ENCODE measurements at places on chromosomes 13 and 19. TPM values are rescaled to one million over a fixed set of nuclear protein-coding genes. Genes with fewer than 3 reads are reported as not detected.

DNA sequence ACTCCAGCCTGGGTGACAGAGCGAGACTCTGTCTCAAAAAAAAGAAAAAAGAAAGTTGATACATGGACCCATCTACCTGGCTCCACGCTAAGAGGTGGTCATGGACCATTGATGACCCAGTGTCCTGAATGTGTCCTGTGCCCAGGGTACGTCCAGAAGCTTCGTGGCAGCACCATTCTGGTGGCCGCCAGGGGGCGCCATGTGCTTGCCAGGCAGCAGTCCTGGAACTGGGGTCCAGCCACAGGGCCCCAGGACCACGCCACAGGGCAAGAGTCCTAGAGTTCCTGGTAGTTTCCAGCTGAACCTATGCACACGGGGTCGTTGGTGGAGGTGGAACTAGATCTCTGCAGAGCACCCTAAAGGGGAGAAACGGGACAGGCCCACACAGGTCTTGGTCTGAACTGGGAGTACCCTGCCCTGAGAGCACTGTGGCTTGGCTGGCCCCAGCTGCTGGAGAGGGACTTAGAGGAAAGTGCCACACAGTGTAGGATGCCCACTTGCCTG, 19.9 kb upstream of the FBXO27 start:
- peak; percentile 68 for DNase-seq

DNA sequence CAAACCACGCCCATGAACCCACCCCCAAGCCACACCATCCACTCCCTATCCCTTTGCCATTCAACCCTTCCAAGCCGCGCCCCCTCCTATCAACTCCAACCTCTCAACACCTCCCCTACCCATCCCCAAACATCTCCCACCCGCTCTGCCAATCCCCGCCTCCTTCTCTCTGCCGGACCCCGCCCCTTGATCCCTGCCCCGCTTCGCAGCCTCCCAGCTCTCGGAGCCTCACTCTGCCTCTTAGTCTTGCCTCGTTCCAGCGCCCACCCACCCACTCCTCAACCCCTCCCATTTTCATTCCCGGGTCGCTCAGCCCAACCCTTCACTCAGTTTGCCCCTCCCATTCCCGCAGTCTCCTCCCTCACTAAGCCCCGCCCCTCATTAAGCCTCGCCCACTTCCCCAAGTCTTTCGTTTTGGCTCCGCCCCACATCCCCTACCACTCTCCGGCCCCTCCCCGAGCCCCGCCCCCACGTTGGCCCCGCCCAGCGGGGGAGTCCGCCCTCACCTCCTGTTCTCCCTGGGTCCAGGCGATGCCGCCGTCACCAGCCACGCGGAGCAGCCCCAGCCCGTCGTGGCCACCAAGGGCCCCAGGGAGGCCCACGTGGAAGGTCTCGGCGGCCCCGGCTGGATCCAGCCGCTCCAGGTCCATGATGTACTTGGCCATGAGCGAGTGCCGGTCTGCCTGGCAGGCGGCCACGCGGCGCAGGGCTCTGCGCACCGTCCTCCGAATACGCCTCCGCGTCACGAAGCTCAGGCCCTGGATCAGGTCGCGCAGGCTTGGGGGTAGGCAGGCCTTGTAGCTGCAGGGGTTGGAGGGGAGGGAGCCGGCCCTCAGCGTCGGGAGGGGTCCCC, 5.7 kb downstream of the JAK3 start:
- DNase-seq: peak; percentile 91

DNA sequence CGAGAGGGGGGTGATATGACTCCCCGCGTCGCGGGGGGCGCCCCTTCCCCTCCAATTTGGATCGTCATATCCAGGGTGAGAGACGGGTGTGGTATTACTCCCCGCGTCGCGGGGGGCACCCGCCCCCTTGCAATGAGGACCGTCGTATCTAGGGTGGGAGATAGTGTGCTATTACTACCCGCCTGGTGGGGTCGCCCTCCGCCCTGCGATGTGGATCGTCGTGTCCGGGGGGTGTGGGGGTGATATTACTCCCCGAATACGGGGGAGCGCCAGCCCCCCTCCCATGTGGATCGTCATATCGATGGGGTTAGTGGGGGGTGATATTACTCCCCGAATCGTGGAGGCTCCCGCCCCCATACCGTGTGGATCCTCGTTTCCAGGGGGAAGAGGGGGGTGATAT, 29.2 kb upstream of the RGCC start:
- no peak for DNase-seq

DNA sequence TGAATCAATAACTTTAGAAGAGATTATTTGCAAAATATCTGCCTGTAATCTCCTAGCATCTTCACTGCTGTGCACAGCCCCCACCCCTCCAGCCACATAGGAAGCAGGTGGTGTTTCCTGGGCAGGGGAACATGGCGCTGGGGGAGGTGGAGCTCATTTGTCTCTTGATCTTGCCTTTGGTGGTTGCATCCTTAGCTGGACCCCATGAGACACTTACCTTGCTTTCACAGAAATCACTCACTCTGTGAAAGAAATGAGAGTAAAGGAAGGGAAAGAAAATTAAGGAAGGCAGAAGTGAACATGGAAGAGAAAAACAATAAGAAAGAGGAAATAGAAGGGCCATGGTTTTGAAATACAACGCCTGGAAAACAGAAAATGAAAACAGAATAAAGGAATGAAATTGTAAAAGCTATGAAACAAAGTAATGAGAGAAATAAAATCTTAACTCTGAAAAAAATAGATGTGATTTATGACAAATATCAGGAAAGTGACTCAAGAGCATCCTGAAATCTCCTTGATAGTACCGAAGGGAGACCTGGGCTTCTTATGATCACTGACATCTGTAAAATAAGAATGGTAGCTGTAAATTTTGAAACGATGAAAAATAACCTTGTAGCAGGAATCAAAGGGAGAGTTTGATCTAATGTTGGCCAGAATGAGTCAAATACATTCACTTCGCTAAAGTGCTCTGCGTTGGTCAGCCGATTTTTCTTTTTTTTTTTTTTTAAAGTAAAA, 17.2 kb upstream of the RNASEH2B start:
- DNase-seq: no peak

GRCh38 chr13:27354379-27354778, 70.0 kb upstream of the GTF3A start:
- DNase-seq: no peak

DNA sequence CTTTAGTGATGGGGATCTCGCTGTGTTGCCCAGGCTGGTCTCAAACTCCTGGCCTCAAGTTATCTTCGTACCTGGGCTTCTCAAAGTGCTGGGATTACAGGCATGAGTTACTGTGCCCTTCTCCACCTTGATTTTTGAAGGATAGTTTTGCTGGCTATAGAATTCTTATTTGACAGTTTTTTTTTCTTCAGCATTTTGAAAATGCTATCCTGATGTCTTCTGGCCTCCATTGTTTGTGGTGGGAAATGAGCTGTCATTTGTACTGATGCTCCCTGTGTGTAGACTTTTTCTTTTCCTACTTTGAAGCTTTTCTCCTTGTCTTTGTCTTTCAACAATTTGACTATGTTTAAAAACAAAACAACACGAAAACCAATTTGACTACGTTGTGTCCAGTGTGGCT, 54.2 kb downstream of the SIPA1L3 start:
- DNase-seq: no peak

- no peak for DNase-seq
These were observed 47.1 kb downstream of the CAPN12 start for GRCh38 chr19:38697197-38697596.

- DNase-seq: no peak
These were observed 130.8 kb downstream of the KLF12 start for GRCh38 chr13:74003374-74003773.

- no peak for DNase-seq
These were observed 21.5 kb downstream of the DPF1 start for GRCh38 chr19:38202504-38202903.

- DNase-seq: no peak
These were observed 181.7 kb downstream of the UQCRFS1 start for GRCh38 chr19:29031216-29031615.

DNA sequence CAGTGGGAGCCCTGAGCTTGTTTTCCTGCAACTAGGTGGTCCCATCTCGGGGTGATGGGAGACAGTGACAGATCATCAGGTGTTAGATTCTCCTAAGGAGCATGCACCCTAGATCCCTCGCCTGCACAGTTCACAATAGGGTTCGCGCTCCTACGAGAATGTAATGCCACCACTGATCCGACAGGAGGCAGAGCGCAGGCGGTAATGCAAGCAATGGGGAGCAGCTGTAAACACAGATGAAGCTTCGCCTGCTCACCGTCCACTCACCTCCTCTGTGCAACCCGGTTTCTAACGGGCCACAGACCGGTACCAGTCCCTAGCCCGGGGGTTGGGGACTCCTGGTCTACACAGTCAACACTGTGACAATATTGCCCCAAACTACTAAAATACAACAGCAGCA, 38.8 kb downstream of the CARD8 start:
- no peak for DNase-seq

GRCh38 chr13:101003566-101003965, 329.0 kb upstream of the TMTC4 start:
- peak; percentile 18 for DNase-seq

DNA sequence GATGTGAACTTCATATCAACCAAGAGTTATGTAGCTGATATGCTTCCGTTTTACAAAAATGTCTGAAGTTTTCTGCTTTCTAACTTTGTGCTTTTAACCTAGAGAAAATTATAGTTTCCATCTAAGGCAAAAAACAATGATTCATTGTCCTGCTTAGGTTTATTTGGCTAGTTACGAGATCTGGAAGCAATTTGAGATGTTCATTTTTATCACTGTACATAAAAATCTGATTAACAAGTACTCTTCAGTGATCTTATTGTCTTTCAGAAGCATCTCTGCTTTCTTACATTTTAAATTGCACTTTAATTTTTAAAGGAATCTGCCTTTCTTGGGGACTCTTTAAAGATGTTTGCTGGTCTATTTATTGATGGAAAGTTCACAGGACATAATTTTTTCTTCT, 188.1 kb downstream of the RFC3 start:
- DNase-seq: no peak

- DNase-seq: peak; percentile 88
These were observed 937 bp upstream of the SPRY2 start for GRCh38 chr13:80341756-80342370.

DNA sequence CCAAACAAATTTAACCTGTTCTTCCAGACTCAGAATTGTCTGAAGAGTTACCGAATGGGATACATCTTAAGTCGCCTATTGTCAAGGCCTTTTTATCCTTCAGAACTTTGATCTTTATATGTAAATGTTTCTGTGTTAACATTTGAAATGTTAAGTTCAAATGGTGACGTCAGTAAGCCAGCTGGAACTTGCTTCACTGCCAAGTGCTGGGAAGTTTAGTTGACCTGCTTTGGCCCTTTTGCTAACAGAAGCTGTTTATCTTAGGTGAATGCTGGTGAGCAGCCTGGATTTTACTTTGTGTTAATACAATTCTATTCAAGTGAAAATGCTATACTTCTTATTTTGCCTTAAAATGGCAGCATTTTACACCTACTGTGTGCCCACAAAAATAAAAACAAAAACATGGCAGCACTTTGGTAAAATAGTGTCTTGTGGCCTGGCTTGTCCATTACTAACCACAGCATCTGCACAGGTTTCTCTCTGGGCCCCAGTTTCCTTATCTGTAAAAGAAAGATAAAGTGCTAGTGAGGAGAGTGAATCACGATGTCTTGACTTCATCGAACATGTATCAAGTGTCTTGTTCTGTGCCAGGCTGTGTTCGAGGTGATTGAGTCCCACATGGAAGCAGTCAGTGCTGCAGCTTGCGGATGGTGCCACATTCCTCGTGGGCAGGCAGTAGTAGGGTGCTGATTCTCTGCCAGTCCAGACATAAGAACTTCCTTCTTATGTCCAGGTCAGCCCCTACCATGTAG, 2.2 kb downstream of the NAXD start:
- DNase-seq: peak; percentile 85

DNA sequence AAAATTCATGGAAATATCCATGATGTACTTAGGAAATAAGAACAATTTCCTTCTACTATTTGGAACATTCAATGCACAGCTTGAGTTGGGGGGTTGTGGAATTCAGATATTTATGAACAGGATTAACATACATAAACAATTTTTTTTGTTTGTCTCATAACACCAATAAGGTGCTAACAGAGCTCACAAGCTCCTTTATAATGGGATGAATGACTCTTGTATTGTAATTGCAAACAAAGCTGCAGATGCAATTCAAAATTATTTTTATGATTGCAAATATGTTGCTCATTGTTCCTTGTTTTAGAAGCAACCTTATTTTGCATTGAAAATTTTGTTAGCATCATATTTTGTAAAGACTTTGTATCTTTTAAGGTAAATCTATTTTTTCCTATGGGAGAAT, 265.7 kb downstream of the PCDH17 start:
- no peak for DNase-seq

DNA sequence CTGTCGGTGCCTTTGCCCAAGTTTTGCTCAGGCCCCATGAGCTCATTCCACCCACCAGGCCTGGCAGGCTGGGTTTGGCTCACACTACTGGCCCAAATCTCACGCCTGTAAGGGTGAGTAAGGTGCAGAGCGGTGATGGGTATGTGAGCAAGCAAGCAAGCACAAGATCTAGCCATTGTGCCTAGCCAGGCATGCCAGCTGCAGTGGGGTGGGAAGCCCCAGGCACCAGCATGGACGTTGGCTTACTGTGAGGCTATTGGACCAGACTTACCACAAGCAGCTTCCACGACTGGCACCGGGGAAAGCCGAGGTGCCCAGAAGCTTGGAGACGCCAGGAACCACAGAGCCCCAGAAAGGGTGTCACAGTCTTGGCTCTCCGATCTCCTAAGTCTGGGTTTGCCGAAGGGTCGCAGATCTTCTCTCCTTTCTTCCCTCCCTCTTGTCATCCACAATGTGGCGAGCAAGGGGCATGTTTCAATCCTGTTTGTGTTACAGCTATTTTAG, 2659.4 kb upstream of the PCDH20 start:
- DNase-seq: peak; percentile 17

GRCh38 chr13:50766013-50766412, 77.5 kb downstream of the DLEU7 start:
- no peak for DNase-seq

DNA sequence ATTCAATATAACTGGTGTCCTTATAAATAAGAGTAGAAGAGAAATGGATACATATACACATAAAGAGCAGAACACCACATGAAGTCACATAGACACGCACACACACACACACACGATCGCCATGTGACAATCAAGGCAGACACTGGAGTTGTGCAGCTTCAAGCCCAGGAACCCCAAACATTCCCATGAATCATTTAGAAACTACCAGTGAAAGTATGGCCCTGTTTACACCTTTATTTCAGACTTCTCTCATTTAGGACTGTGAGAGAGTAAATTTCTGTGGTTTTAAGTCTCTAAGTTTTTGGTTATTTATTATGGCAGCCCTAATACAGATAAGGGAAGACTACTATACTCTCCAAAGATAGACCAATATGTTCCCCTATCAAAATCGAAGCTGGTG, 20.4 kb upstream of the TNFSF13B start:
- no peak for DNase-seq

DNA sequence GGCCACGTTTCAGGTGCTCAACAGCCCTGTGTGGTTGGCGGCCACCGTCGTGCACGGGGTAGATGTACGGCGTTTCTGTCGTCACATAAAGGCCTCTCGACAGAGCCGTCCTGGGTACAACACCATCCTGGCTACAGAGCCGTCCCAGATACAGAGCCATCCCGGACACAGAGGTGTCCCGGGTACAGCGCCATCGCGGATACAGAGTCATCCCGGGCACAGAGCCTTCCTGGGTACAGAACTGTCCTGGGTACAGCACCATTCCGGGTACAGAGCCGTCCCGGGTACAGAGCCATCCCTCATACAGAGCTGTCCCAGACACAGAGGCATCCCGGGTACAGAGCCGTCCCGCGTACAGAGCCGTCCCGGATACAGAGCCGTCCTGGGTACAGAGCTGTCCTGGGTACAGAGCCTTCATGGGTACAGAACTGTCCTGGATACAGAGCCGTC, 222.7 kb upstream of the SOX1 start:
- DNase-seq: no peak

Gene AP2S1
- total RNA-seq: 62.2 TPM

Gene SCEL
- not detected for total RNA-seq

Gene SYT3
- 0.14 TPM for total RNA-seq

Gene ZNF681
- 0.89 TPM for total RNA-seq

Gene ADAMTSL5
- total RNA-seq: 1.7 TPM
